ENCODE measurements at places on chromosomes 16 and 17.

DNA sequence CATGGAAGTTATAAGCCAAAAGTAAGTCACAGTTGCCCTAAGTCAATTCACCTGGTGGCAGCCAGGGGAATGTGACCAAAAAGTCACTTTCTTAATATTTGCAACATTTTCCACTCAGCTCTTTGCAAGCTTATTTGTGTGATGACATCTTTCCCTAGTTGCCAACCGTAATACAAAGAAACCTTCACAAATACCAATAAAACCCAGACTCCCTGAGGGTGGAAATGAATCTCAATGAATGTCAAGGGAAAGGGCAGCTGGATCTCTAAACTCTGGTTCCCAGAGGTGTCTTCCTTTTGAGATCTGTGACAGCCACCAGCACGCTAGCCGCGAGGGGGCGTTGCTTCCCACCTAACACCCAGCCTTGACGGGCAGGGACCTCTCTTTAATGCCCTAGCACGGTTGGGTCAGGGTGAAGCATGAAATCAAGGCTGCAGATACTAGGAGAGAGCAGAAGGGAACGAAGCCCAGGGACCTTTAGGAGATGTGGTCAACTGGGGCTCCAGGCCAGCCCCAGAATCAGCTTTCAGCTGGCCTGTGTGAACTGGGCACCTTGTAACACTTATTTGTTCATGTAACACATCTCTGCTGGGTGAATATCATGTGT lies 82.2 kb downstream of the CMC2 start:
- DNase-seq = no peak

GRCh38 chr17:40599468-40599763 lies 34.1 kb upstream of the CCR7 start:
- no peak for DNase-seq

DNA sequence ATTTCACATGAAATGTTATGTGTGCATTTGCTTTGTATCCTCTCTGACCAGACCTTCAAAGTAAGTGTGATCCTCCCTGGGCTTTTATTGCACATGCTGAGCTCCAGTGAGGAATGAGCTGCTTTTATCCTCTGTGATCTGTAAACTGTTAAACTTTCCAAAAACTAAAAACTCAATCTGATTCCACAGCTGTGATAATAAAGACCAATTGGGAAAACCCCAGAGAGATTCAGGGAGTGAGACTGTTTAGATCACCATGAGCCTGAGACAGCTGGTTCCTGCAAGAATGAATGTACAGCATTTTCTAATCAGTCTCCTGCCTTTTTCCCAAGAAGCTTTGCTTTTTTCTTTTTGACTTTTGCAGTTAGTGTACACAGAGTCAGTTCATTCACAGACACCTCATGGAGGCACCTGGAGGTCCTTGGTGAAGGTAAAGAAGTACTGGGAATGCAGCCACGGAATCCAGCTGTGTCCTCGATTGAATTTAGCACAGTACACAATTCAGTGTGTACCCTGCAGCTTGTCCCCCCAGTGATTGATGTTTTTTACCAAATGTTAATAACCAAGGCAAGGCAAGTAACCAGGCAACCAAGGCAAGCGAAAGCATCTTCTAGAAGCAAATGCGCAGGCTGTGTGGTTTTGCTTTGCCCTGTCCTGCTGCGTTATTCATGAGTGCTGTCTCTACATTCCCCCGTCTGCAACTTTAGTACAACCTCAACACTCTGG lies 182.6 kb downstream of the LGALS9B start:
- no peak for DNase-seq

DNA sequence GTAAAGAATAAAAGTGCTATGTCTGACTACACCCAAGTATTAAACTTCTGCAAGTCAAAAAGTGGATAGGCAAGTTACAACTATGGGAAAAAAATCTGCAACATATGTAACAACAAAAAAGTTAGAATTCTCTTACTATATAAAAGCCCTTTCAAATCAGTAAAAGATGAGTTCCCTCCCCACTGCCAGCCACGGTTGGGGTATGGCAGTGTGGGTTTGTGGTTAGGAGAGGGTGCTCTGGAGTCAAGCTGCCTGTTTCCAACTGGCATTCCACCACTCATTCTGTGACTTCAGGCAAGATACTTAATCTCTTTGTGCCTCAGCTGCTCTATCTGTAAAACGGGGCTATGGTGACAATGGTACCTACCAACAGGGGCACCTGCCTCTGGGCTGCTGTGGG lies 26.6 kb upstream of the MFSD6L start:
- DNase-seq = no peak

- DNase-seq = peak; percentile 50
Measured at GRCh38 chr16:47278306-47278970, 134.7 kb upstream of the NETO2 start.

DNA sequence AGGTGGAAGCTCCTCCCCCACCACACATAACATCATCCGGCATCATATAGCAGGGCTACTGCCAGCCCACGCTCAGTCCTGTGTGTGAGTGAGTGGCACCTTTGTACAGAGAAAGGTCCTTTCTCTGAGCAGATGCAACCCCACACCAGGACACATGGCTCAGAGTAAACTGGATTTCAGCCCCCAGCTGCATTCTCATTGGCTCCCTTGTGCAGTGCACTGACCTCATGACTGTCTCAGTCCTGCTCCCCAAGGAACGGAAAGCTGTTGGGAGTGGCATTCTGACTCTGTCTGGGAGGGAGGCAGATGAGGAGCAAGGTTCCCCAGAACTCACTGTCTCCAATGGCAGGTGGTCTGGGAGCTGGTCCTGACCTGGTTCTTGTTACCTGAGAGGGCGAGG lies 244.1 kb downstream of the PHKB start:
- no peak for DNase-seq
